ENCODE measurements at places on chromosomes 7 and 10.

- DNase-seq: peak; percentile 34
These were observed 5.4 kb upstream of the ZFYVE27 start for GRCh38 chr10:97731346-97732051.

DNA sequence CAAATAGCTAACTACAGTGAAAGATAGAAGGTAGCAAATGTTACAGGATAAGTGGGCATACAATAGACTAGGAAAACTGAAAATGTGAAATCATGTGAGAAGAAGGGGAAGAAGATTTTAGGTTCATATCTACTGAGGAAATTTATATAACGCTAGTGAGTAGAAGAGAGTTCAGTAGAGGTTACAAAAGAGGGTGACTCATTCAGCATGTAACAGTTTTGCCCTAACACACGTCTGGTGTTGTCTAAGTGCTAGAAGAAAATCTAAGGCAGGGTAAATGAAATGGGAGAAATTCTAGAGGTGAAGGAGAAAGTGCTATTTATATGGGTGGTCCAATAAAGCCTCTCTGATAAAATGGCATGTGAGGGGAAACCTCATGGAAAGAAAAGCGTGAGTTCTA, 731.4 kb upstream of the POT1 start:
- no peak for DNase-seq

DNA sequence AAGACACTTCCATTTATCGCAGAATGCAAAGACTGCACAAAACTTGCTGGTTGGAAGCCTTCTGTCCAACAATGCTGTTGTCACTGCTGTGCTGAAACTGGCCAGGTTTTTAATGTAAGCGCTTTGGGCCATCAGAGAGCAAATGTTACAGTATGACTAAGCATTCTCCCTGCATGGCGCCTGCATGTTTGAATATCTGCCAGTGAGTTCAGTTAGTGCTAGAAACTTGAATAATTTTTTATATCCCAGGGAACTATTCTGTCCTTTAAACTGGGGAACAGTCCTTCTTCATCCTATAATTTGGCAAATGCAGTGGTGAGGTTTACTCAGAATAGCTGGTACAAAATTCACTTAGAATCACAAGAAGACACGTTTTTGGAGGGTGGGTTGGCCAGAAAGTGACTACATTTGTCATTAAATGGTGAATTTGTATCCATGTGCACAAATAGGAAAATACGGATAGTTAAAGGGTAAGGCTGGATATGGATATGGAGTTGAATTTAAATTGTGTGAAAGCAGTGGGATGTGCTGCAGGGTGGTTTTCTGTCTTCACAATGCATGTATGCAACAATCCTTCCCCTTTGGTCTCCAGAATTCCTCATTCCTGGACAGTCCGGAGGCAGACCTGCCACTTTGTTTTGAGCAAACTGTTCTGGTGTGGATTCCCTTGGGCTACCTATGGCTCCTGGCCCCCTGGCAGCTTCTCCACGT, 1.7 kb downstream of the ABCC2 start:
- DNase-seq: no peak

- DNase-seq: no peak
These were observed 158.5 kb downstream of the C10orf105 start for GRCh38 chr10:71561003-71561574.

DNA sequence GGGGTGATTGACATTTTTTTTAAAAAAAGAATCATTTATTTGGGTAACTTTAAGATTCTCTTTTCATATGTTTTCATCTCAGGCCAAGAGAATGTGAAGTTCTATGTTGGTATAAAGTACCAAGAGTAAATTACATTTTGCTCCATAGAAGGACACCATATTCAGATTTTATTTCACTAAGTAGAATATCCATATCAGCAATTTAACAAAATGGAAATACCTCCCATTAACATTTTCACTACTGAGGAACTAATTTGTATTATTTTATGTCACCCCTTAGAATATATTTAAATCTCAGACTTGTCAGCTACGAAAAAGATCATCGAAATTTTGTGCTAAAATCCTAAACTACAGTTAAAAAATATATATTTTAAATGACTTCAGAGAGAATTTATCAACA, 274.3 kb downstream of the SEMA3D start:
- no peak for DNase-seq

DNA sequence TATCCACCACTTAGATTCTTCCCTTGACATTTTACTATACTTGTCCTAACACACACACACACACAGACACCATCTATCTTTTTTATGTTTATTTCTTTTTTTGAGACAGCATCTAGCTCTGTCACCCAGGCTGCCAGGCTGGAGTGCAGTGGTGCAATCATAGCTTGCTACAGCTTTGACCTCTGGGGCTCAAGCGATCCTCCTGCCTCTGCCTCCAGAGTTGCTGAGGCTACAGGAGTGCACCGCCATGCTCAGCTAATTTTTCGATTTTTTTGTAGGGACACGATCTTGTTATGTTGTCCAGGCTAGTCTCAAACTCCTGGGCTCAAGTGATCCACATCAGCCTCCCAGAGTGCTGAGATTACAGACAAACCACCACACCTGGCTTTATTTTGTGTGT, 16.7 kb downstream of the WIPI2 start:
- no peak for DNase-seq

DNA sequence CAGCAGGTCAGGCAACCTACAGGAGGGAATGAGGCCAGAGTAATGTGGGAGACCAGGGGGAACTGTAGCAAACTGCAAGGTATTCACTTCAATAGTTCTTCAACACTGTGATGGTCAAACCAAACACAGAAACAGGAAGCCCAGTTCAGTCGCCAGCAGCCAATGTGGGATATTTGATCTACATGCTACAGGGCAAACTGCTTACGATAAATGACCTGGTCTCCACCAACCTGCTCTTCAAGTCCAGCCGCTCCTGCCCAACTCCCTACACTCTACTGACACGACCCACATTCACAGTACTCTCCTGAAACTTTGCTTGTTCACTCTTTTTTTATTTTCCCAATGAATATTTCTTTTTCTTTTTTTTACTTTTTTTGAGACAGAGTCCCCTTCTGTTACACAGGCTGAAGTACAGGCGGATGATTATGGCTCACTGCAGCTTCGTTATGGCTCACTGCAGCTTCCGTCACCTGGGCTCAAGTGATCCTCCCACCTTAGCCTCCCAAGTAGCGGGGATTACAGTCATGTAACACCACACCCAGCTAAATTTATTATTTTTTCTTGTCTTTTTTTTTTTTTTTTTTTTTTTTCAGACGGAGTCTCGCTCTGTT, 42.1 kb downstream of the MDH2 start:
- no peak for DNase-seq

- no peak for DNase-seq
These were observed 9.6 kb downstream of the EPC1 start for GRCh38 chr10:32337350-32337749.

- DNase-seq: no peak
These were observed 69.9 kb downstream of the CASD1 start for GRCh38 chr7:94579470-94579869.

DNA sequence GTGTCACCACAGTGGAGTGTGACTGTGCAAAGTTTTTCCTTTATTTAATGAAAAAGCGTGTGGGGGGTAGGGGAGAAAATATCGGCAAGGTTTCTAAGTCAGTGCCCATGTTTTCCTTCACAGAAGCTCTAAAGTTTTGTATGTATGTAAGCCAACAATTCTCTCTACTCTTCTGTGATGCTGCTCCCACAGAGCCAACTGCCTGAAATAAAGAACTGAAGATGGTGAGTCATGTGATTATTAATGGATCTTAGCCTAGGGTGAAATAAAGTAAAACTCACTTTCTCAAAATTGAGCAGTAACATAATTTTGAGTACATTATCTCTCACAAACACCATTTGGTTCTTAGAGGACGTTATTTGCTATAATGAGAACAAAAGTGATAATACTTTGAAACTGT, 143.7 kb downstream of the ELMO1 start:
- DNase-seq: no peak

GRCh38 chr10:74910976-74911350, 84.6 kb downstream of the KAT6B start:
- DNase-seq: no peak

GRCh38 chr10:58299580-58299979, 30.6 kb downstream of the CISD1 start:
- peak; percentile 39 for DNase-seq

DNA sequence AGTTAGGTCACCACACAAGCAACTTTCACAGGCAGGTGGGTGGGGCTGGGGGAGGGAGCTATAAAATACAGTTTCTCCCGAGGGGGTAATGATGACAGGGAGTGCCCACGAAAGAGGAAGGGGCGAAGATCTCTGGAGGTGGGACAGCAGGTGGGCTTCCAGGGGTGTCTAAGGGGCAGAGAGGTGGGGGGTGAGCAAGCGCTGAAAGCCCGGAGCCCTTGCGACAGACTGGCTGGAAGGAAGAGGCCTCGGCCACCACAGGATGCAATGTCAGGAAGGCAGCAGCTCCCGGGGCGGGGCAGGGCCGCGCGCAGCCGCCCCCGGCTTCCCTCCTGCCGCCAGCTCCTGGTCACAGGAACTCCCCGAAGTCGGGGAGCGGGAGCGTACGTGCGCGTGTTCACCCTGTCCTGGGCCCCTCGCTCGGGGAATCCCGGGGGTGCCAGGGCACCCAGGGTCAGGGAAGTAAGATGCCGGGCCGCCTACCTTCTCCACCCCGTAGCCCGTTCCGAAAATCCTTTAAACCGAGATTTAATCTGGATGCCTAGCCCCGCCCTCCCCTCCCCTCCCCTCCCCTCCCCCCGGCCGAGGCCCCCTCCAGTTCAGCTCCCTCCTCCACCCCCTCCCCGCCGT, 105.2 kb upstream of the PPIF start:
- peak; percentile 19 for DNase-seq

DNA sequence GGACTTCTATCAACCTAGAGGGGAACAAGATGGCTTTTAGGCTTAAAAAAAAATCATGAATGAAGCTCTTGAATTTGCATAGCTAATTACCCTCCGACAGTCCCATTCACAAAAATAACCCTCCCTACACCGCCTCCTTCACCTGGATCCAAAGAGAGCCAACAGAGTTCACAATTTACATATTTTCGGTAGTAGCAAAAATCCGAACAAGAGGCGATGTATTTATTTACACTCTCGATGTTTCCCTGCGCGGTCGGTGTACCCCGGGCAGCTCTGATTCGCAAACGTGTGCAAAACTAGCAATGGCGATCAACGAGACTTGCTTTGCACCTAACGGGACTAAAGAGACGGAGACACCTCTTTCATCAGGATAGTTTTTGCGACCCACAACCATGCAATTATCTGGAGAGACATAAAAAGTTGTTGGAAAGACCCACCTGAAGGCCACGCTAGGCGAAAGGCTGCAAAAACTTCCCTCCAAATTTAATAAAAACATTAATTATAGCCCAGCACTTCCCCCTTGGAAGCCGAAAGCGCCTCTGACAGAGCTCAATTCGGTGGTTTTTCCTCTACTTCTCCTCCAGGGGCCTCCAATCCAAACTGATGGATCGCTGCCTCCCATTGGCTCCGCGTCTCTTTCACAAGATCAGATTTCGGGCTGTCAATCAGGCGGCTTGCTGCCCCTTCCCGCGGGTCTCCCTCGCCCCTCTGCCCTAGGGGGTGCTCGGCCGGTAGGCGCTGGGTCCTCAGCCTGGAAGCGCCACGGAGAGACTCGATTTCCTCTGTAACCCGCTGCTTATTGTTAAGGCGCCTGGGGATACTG, at the start of gene ETV1:
Gene ETV1, minus strand, starts transcription at position 541 of the 823 bp plus-strand sequence. CDS start 614 bp downstream, outside the sequence.
- peak; percentile 75 for DNase-seq

DNA sequence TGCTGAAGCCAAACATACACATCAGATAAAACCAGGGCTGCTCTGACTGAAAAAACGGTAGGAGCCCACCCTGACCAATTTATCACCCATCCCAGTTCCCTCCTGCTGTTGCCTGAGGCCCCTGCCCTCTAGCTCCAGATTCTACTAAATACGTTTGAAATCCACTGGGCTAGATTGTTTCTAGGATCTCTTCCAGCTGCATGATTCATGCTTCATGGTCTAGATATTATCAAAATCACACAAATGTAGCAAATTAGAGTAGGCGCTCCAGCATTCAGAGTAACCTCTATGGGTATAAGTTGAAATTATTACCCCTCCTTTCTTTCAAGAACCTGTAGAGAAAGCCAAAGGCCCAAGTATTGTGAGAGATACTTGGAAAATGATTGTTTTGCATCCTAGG, 151.2 kb upstream of the FAM13C start:
- no peak for DNase-seq

- DNase-seq: no peak
These were observed 94.2 kb downstream of the HIP1 start for GRCh38 chr7:75644589-75644988.

DNA sequence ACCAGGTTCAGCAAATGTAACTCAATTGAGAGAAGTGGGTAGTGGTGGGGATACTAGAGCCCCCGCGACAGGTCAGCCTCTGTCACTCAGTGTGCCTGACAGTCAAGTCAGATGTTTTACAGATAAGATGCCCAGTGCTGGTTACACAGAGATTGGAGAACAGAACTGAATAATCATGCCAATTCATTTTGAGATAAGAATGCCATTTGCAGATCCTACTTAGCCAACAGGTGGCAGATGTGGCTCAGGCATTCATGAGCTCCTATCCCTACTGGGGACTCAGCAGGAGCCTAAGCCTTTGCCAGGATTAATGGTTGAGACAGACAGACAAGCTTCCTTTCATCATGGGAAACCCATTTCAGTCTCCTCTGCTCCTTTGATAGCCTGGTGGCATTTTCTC, 137.8 kb downstream of the MAPK8 start:
- peak; percentile 64 for DNase-seq

DNA sequence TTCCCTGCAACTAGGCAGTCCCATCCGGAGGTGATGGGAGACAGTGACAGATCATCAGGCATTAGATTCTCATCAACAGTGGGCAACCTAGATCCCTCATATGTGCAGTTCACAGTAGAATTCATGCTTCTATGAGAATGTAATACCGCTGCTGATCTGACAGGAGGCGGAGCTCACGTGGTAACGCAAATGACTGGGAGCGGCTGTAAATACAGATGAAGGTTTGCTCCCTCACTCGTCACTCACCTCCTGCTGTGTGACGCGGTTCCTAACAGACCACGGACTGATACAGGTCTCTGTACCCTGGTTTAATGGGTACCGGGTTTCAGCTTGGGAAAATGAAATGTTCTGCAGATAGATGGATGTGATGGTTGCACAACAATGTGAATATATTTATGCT, 47.8 kb upstream of the PIK3AP1 start:
- DNase-seq: no peak

- DNase-seq: peak; percentile 21
These were observed 56.7 kb downstream of the IDE start for GRCh38 chr10:92517034-92517655.

- no peak for DNase-seq
These were observed 10.4 kb downstream of the RALA start for GRCh38 chr7:39633563-39634477.

DNA sequence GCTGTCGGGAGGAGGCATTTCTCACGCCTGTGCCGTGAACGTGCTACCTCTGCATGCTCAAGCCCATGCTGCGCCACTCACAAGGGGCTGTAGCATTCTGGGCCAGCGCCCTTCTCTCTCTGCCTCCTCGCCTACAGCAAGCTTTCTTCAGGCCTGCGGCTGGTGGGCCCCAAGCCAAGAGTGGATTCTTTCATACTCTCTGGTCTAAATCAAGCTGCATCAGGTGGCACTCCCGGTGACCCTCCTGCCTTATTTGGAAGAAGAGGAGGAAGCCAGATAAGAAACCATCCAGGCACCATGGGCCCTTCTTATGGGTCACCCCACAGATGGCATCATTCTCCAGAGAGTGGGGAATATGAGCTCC, 86.7 kb upstream of the DUSP5 start:
- DNase-seq: no peak

Measured in COR-L47 (cell line).